ENCODE measurements at places on chromosomes 2 and 18.

DNA sequence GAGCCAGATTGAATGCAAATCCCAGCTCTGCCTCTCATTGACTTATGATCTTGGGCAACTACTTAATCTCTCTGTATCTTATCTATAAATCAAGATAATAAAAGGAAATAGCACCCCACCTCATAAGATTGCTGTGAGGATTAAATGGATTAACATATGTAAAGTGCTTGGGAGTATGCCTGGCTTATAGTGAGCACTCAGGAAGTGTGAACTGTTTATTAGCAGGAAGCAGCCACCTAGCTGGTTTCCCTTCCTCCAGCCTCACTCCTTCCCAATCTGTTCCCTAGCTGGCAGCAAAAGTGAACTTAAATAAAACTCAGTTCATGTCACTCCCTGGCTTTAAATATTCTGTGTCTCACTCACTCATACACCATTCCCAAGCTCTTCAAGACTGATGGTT, 526.6 kb upstream of the PKDCC start:
- DNase-seq: no peak

- no peak for DNase-seq
These were observed 12.2 kb downstream of the TM4SF20 start for GRCh38 chr2:227366769-227367426.

DNA sequence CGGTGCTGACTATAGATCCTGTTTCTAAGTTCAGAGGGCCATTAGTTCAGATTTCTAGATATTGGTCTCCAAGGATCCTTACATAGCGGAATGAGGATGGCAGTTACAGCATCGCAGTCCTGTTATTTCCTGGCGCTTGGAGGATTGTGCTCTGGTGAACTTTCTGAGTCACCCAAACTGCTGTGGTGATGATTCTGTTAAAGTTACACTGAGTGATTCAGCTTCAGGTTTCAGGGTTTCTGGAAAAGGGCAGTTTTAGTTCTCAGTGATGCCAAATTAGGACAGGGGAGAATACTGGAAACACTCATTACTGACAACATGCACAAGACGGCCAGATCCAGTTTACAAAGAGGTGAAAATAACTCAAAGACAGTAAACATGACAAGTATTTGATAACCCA, 52.1 kb upstream of the ANKRD62 start:
- no peak for DNase-seq

GRCh38 chr2:144183727-144184126, 336.2 kb downstream of the ZEB2 start:
- DNase-seq: no peak

DNA sequence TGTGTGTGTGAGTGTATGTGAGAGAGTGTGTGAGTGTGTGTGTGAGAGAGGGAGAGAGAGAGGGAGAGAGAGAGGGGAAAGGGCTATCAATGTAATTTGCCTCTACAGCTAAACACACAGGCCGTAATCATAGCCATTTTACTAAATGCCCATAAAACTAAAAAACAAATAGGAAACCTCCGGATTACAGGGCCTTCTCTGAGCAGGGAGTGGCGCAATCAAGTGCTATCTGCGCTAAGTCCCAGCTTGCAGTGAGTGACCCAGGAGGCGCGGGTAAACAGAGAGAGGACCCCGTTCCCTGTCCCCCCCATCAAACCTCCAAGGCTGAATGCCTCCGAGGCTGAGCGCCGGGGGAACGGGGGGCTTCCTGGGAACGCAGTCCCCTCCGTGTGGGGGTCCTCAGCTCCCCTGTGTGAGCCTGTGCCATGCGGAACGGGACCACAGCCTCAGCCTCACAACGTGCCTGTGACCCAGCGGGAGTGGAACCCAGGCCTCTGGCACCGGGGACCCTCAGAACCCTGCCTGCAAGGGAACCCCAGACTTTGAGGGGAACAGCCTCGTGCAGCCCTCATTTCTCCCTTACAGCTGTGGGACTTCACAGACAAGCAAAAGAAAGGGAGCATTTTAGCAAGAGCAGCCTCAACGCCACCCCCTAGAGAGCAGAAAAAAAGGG, 54.7 kb upstream of the ID2 start:
- no peak for DNase-seq

DNA sequence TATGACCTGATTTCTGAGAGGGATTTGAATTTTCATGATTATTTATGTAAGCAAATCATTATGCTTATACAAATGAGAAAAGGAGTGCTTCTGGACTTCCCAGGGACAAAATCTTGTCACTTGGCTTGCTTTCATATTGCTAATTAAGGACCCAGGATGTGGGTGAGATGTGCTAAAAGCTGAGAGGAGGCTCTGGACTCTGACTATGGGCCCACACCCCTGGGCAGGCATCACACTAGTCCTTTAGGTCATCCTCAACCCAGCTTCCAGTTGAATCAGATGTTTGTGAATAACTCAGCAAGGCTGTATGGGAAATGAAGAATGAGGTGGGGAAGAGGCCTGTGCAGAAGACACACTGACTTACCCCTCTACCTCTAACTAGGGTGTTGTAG, 11.9 kb downstream of the IL1B start:
- DNase-seq: no peak

DNA sequence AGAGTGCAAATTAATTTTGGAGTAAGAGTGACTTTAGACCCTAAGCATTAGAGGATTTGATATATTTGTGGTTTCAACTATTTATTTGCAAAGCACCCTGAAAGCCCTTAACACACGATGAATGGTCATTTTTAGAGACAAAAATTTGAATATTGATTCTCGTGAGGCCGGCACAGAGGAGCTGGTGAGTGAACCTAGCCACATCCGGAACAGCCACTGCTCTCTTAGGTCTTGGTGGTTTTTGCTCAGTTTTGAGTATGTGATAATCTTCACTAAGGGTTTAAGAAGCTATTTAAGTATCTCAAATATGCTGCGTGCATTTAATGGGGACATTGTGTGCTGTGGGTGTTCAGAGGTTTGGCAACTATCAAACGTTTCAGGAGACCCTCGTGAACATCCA, 204.8 kb downstream of the TSN start:
- no peak for DNase-seq

GRCh38 chr2:132929786-132930185, 259.8 kb upstream of the LYPD1 start:
- no peak for DNase-seq

DNA sequence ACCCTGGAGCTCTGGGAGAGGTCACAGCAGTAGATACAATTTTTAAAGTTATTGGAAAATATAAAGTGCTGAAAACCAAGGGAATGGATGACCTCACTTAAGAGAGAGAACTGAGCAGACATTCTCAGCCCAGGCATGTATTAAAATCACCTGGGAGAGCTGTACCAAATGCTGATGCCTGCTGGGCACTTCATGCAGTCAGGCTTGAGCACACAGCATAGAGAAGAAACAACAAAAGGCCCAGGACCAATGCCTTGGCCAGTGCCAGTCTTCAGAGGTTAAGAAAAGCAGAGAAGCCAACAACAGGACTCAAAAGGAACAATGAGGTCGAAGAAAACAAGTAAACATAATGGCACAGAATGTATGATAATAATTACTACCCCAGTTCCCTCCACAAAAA, 211.8 kb downstream of the L3MBTL4 start:
- no peak for DNase-seq

DNA sequence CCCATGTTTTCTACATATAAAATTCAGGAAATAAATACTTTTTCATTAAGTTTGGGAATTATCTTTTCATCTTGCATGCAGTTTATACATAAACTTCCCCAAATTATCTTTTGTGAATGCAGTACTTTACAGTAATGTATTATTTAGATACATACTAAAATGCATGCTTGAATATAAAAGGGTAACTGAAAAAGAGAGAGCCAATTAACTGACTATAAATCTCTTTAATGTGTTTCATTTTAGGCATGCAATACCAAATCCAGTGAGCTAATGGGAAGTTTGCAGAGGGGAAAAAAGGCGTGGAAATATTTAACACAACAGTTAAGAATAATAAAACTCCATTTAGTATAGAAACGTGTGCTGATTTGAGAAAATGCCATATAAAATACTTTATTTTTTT, 39.2 kb downstream of the COL4A4 start:
- DNase-seq: no peak

Data from KBM-7 (cell line).